ENCODE measurements at places on chromosomes 13 and 19.

DNA sequence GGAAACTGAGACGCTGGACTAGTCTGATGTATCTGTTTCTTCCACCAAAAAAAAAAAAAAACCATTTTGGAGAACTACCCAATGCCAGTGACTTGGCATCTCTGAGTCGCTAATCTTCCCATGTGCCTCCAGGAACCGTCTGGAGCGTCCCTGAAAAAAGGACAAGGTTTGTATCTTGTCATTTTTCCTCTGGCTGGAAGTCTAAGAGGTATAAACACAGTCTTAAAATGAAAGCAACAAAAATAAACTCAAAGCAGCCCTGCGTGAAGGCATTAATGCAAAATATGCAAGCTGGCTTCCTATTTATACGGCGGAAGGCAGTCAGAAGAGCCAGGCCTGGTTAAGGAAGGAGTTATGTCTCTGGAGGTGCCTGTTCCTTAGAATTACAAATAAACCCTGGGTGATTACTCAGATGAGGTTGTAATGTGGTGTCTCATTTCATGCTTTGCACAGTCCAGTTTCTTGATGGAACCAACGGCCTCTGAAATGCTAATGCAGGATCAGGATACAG lies 20.3 kb downstream of the ACTN4 start:
- no peak for DNase-seq

DNA sequence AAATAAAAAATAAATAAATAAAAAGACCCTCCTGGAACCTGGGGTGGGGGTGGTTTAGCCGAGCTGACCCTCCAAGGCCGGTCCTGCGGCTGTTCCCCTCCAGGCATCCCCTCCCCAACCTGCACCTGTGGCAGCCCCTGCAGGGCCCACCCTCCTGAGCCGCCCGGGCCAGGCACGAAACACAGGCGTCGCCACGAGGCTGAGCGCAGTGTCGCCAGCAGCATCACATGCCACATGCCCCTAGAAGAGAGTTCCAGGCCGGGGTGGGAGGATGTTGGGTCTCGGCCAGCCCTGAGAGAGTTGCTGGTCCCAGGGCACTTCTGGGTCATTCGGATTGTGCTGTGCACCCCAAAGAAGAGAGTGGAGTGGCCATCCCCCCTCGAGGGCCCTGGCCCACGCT lies 82.0 kb downstream of the KDM4B start:
- no peak for DNase-seq

- no peak for DNase-seq
These were observed 109.5 kb downstream of the TM9SF2 start for GRCh38 chr13:99610702-99611289.

DNA sequence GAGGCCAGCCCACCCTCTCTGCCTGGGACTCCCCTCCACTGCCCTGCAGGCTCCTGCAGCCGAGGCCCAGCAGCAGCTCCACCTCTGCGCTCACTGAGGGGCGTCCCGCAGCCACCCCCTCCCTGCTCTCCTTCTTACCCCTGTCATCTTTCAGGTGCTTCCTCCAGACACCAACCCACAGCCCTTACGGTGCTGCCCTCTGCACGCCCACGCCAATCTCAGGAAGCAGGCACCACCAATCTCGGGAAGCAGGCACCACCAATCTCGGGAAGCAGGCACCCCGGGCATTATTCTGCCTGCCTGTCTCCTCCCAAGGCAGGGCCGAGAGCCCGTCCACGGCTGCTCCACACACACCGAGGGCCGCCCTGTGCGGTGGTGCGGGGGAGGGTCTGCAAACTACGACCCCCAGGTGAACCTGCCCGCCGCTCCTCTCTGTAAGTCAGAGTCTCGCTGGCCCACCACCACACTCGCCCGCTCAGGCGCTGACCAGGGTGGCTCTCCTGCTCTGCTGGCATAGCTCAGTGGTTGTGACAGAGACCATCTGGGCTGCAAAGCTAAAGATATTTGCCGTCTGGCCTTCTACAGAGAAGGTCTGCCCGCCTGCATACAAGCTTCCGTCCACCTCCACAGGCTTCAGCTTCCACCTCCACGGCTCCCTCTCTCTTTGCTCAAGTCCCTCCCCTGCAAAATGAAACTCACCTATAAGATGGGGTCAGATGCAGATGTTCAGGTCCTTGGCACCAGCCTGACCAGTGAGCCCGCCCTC lies 2.9 kb downstream of the LSM7 start:
- no peak for DNase-seq

- DNase-seq, result no peak
These were observed 6.4 kb downstream of the KLF2 start for GRCh38 chr19:16330806-16331690.

GRCh38 chr13:46022481-46022880 lies 30.1 kb downstream of the ZC3H13 start:
- no peak for DNase-seq

DNA sequence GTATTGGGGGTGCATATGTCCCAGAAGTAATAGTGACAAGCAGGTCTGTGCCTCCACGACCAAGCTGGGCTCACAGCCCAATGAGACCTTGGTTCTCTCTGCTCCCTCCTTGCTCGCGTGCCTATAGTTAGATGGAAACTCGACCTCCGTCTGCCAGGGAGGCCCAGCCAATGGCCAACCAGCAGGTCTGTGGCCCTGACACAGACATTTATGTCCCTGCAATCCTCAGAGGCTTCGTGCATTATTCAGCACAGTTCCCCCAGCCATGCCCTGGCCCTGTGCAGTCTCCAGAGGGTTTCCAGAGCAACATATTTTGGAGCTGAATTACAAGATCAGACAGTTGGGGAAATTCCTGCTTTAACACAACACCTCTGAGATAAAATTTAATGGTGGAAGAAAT lies 105.1 kb downstream of the UQCRFS1 start:
- no peak for DNase-seq

DNA sequence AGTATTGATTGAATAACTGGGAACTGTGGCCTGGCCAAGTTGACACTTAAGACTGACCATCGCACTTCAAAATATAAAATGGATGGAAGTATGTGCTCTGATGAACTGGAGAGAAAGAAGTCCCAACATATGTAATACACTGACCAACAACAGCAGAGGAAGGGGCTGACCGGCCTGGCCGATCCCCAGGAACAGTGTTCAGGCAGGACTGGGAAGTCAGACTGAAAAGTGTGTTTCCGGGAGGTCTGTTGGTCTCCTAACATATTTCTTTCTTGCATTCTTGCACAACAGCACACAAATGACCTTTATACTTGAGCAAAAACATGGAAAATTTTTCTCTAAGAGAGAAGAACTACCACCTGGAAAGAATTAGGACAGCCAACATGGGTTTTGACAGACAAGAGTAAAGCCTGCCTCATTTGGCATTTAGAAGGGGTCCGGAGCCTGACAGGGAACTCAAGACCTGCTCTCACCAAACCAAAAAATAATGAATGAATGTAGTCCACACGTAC lies 297.8 kb downstream of the OXGR1 start:
- DNase-seq, result no peak

DNA sequence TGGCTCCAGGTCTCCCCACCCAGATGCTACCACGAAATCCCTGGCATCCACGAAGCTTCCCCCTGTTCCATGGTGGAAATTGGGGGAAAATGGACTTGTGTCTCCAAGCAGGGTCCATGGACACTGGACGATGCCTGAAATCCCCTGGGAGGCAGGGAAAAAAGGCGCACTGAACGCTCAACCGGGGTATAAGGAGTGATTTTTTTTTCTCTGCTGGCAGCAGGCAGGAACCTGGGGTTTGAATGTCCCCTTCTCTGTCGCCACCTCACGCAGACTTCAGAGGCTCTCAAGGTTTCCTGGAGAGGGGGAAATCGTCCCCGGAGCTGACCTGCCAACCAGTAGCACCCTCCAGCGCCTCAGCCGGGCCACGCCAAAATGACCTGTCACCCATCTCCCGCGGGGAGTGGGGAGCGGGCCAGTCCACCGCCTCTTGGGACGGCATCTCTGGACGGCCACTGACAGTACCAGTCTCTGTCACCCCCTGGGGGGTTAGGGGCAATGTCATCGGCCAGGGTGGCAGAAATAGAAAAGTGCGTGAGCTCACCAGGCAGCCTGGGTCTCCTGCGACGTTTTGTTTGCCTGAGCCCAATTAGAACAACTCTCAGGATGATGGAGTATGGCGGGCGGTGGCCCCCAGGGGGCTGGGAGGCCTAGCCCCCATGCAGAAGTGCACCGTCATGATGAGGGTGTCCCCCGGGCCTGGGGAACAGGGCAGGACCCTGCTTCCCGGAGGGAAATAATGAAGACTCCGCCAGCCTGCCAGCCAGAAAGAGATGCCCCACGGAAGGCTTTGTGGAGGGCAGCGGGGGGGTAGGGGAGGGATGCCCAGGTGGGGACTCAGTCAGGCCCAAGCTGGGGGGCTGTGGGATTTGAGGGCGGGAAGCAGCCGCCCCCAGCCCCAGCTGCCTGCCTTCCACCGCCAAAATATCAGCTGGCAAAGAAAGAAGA lies 2.6 kb downstream of the PTPRS start:
- DNase-seq, result no peak

DNA sequence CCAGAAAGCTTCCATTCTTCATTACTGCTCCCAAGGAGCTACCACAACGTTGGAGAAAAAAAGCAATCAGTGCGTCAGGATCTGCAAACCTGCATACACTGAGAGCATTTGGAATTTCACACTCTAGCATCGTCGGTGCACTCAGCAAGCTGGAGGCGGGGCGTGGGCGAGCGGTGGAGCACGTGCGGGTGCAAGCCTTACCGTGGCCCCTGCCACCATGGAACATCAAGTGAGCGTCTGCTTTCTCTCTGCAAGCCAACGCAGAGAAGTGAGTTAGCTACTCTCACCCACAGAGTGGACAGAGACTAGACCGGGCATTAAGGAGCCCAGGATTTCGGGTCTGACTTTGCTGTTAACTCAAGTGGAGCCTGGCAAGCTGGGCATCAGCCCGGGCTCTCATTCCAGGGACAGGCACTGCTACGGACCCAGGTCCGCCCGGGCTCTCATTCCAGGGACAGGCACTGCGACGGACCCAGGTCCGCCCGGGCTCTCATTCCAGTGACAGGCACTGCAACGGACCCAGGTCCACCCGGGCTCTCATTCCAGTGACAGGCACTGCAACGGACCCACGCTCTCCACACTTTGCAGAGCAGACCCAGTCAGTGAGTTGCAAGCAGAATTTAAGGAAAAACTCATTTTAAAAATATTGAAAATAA lies 124.1 kb upstream of the SPACA7 start:
- DNase-seq, result no peak

- no peak for DNase-seq
These were observed 114.2 kb upstream of the RXFP2 start for GRCh38 chr13:31625115-31625514.

DNA sequence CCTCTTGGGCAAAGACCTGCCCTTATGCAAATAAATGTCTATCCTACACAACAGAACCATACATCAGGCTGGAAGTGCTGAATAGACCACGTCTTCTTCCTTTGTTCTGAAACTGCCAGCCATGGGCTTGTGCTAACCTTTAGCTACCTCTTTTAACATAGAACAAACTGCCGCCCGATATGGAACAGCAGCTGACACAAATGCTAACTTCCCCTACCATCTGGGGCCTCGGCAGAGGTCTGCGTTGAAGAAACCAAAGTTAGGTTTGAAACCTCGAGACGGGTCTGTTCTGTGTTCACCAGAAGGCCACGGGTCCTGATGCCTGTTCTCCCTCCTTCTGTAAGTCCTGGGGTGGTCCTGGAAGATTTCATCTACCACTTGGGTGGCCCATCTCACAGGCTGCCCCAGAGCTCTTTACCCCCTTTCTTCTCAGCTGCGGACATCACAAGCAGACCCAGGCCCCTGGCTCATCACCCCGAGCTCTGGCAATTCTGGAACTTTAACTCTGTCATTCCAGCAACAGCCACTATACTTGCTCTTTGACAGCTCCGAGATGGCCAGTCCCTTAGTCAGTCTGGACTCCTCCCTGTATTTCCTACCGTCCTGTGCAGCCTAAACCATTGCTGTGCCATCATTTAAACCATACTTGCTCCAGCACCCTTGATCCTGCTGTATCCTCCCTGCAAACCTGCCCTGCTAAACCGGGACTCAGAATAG lies 146.7 kb downstream of the USP12 start:
- no peak for DNase-seq

GRCh38 chr13:28056970-28057712 lies 43.2 kb downstream of the FLT3 start:
- no peak for DNase-seq

DNA sequence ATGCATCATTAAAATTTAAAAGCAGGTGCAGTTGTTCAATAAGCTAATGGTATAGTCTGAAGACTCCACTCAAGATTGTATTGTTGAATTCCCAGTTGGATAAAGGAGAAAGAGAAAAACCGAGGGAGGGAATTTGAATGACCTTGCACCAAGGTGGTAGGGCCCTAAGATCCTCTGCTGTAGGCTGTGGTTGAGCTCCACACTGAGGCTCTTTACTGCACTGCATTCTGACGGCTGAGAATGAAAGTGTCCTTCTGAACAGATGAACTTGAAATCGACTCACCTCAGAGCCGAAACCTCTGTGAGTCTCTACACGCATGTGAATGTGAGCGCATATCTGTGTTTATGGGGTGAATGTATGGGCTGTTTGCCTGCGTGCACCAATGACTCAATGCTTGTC lies 388.9 kb upstream of the DACH1 start:
- peak; percentile 67 for DNase-seq

Data from ACHN (cell line).